B cell (primary cell): ENCODE measurements at places on chromosomes 4 and X.

GRCh38 chrX:68915778-68916177, 87.0 kb downstream of the EFNB1 start:
- no peak for DNase-seq

DNA sequence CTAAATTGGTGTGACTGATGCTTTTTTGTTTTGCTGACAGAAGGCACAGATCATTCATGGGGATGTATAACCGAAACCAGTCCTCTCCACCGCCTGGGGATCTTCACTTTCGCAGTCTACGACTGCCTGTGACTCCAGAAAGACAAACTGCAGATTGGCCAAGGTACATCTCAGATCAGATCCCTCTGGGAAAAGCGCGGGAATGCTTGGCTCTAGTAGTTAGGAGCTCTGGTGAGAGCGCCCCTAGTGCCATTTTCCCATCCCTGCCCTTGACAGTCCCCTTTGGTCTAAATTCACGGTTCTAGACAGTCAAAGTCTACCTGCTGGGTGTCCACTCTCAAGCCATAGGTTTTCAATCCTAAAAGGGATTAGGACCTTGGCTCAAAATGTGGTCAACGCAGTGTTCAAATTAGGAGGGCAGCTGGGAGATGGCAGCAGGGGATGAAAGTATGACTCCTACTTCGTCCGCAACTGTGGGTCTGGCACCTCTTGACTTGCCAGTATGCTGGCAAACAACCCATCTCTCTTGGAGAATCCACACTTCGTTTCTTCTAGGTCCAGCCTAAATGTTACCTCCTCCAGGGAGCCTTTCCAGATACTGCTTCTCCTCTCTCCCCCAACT, 6.9 kb upstream of the HAND2 start:
- DNase-seq, result no peak

DNA sequence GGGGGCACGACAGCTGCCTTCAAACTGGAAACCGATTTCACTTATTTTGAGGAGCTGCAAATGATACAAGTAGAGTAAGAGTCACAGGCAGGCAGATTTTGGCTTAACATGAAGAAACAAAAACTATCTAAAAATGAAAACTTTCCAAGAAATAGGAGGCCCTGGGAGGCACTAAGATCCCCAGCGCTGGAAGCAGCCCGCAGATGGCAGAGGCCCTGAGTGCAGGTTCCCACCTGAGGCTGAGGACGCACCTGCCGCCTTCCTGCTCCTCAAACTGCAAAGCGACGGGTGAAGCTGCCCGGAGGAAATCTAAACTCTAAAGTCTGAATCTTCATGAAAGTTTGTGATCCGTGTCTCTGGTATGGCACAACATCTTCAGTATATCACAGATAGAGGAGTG, 138.7 kb downstream of the AFAP1 start:
- no peak for DNase-seq

GRCh38 chr4:172996571-172997216, 171.9 kb upstream of the GALNT7 start:
- DNase-seq, result no peak

GRCh38 chr4:159379836-159380235, 277.0 kb downstream of the RAPGEF2 start:
- DNase-seq, result no peak

- no peak for DNase-seq
Observed at GRCh38 chr4:26490960-26491284, 638 bp upstream of the CCKAR start.

DNA sequence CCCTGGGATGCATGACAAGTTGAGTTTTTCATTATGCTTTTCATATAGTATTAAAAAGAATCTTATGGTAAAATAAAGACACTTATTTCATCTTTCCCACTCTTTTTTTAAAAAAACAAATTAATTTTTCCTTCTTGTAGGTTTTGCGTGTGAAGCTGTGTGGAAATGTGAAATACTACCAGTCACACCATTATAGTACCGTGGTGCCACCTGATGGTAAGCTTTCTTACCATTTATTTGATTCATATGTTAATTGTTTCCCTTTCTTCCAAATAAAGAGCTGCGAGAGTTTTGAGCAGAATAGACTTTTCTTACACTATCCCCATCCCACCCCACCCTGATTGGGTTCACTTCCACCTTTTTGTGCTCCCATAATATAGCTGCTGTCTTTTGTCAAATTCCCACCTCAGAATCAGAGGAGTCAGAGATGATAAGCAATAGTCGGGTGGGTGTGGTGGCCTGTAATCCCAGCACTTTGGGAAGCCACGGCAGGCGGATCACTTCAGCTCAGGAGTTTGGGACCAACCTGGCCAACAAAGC, 44.3 kb downstream of the CASP6 start:
- DNase-seq, result no peak

DNA sequence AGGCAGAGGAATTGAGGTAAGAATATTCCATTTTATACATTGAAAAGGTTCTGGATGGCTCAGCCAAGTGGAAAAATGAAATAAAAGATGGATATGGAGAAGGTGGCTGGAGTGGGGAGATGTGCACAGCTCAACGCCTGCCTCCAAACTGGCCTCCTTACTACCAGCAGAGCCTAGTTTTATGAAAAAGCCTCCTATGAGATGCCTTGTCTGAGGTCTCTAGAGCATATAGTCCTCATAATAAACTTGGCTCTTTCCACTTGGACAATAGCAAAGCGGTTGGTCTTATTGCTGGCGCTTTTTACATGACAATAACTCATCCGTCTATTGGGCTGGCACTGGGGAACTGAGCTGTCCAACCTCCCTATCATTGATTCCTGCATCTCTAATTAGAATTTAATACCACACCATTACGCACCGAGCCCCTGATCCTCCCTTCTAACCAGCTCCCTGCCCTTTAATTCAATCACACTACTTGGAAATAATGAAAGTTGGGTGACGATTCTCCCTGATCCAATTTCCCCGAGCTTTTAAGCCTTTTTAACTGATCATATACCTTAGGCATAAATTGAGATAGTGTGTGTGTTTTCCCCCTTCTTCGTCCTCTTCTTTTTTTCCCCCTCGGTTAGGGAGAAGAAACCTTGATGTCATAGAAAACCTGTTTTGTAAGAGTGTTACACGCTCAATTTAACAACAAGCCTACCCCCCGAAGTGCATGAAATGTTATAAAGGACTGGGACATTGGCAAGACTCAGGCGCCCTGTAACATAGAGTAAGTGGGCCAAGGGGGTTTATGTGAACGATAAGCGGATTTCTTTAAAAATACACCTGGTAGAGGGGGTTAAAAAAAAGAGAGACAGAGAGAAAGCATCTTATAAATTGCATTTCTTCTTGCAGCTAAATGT, at the start of gene PHOX2B:
TSS of gene PHOX2B (minus strand) at position 155 of the 905 bp plus-strand sequence. CDS start at position 40, 115 bp downstream.
- no peak for DNase-seq

DNA sequence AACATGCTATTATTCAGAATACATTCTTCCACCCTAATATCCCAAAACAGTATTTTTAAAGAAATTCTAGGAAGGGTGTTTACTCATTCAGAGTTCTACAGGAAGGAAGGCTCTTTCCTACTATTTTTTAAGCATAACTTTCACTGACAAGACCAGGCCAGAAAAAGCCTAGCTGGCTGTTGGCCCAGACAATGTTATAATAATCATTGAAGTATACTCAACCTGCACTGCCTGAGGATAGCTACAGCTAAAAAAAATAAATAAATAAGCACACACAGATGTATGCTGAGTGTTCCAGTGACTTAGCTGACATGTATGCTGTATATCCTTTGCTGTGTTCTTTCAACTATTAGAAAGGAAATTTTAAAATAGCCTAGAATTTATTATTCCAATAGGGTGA, 145.8 kb upstream of the SPRY1 start:
- DNase-seq, result no peak

- no peak for DNase-seq
Observed at GRCh38 chr4:128244379-128244778, 43.2 kb downstream of the PGRMC2 start.

DNA sequence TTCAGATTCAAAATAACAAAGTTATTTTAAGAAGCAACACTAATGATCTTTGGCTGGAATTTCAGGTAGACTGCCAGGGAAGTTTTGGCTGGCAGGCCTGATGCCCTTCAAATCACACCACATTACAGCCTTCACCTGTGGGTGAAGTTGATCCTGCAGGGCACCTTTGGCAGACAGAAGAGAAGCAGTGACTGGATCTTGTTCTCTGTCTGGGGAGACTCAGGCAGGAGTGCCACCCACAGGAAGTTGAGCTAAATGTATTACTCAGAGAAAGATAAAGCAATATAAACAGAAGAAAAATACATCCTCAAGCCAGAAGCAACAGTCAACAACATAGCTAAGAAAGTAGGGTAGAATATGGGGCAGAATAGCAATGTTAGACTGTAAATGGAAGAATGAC, 12.8 kb upstream of the CFAP299 start:
- DNase-seq, result no peak

DNA sequence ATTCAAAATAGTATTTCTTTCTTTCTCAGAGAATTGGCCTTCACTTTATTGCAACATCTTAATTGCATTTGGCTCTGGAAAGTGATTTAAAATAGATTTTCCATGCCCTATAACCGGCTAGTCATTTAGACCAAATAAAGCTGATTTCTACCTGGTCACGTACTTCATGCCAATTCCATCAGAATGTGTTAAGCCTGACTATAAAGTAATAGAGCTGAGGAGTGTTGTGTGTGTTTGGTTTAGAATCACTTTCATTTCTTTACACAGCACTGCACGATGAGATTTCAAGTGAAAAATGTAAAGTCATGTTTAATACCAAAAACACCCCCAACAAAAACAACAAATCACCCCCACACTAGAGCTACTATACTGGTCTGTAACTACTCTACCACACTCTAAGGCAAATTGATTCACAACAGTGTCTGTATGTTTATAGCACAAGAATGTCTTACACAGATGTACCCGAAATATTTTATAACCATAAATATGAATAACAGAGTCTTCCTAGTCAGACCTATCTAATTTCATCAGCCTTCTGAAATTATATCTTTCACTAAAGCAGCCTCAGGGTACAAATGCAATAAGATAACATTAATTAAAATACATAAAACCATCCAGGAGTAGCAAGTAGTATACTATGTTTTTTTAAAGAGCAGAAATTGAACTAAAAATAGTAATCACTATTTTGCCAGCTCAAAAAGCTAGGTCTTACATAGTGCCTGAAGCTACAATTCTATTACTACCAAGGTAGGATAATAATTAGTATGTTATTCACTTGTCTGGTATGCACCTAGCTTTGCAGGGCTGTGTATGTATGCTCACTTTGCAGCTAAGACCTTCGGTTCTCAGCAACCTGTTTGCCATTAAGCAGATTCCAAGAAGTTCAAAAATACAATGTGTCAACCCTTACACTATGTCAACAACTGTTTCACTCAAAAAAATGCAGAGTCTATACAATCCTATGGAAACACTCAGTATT, 28.4 kb downstream of the APBB2 start:
- DNase-seq, result no peak

- no peak for DNase-seq
Observed at GRCh38 chr4:7240306-7240705, 48.0 kb downstream of the SORCS2 start.

GRCh38 chr4:23169608-23170311, 477.0 kb downstream of the GBA3 start:
- no peak for DNase-seq
